Sciatic nerve (tissue), 2 donors: ENCODE measurements at places on chromosomes 2 and 18. TPM values are rescaled to one million over a fixed set of nuclear protein-coding genes. Genes with fewer than 3 reads are reported as not detected.

GRCh38 chr2:235055891-235056516 lies 104.2 kb downstream of the SH3BP4 start:
- DNase-seq = no peak

GRCh38 chr2:108383146-108383830 lies 5.5 kb downstream of the SULT1C4 start:
- no peak for DNase-seq

DNA sequence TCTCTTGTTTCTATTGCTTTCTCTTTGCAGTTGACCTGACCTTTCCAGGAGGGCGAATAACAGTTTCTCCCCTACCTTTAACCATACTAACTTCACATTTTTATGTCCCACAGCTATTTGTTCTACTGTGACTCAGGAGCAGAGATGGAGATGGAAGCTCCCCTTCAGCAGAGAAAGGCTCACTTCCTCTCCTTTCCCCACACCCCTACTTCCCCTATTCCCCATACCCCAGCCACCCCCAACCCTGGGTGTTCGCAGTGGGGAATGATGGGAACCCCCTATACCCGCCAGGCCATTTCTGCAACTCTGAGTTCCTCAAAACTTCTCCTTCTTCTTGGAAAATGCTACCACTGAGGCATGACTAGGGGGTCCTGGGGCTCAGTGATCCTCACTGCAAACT lies 285.4 kb upstream of the MGAT5 start:
- no peak for DNase-seq

DNA sequence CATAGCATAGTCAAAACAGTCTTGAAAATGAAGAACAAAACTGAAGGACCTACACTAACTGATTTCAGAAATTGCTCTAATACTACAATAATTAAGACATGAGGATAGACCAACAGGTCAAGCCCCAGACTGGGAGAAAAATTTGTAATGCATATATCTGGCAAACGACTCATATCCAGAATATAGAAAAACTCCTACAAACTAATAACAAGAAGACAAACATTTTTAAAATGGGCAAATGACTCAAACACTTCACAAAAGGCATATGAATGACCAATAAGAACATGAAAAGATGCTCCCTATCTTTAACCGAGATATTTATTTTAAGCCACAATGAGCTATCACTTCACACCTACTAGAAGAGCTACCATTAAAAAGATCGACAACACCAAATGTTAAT lies 14.2 kb downstream of the TGFBRAP1 start:
- no peak for DNase-seq

- DNase-seq = no peak
Measured at GRCh38 chr2:234406085-234406484, 90.8 kb downstream of the ARL4C start.

EFHD1 gene
- total RNA-seq = 41.9 TPM

MAP3K19 gene
- 0.09 TPM for total RNA-seq

- DNase-seq = no peak
Measured at GRCh38 chr2:200288670-200289429, 17.6 kb upstream of the SPATS2L start.
